C1 segment of cervical spinal cord (tissue), 14 donors: ENCODE measurements at places on chromosomes 6 and 20.

GRCh38 chr6:45486736-45487135 is 109.0 kb upstream of the SUPT3H start:
- DNase-seq: no peak

DNA sequence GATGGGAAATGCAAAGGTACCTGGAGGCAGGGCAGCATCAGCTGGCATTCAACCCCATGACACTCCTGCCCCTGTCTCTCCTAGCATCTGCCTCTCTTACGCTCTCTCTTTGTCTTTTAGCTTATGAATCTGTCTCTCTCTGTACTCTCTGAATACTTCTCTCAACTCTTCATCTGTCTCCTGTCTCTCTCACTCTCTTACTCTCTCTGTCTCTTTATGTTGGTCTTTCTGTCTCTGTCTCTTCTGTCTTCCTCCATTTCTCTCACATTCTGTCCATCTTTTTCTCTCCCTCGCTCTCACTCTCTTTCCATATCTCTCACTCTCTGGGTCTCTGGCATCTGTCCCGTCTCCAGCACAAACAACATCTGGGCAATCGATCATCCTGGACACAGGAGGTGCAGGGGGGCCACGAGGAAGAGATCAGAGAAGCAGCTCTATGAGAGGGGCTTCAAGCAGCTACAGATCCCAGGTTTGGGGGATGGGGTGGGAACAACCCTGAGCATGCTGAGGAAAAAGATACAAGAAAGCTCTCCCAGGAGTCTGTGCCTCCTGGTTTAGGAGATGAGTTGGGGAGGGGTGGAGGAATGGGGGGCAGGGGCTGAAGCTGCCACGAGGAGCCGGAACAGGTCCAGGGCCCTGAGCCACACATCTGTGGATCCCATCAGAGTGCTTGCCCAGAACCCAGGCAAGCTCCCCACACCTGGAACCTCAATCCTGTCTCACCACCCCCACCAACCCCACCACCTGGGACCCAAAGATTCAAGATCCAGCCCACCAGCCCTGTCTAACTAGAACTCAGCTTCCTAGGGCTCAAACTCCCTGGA is 2.4 kb downstream of the COL11A2 start:
- DNase-seq: no peak

GRCh38 chr6:140380427-140381218 is 1006.2 kb upstream of the CITED2 start:
- DNase-seq: no peak

DNA sequence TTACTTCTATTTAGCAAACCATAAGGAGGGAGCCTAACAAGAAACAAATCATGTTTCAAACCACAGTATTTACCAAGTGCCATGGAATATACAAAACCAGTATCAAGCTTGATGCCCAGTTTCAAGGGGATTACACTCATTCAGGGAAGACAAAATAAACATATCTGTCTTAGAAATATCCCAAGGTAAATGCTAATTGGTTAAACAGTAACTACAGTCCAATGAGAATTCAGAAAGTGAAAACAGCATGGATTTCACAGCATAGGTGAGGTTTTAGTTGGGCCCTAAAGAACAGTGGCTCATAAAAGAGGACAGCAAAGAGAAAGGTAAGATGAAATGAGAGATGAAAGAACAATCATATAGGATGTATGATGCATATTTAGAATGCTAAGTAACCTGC is 110.3 kb downstream of the CHD6 start:
- no peak for DNase-seq

GRCh38 chr20:44398335-44398734 is 42.8 kb downstream of the HNF4A start:
- no peak for DNase-seq

- no peak for DNase-seq
Measured at GRCh38 chr6:125361868-125362267, 60.1 kb upstream of the HDDC2 start.
